ENCODE measurements at places on chromosomes 5 and 9.

DNA sequence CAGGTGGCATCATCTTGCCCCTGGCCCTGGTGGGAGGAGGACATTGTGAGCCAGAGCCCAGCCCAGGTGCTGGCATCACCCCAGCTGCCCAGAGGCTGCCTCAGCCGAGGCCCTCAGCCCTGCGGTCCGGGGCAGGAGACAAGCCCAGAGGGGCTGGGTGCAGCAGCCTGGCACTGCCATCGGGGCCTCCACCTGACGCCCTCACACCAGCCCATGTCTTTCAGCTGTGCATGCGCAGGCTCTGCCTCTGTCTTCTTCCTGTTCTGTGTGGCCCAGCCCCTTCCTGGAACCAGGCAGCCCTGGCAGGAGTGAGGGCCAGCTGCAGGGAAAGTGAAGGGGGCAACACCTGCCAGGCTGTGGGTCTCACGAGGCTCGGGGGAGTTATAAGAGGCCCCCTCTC is 4.8 kb upstream of the CEL start:
- no peak for DNase-seq

DNA sequence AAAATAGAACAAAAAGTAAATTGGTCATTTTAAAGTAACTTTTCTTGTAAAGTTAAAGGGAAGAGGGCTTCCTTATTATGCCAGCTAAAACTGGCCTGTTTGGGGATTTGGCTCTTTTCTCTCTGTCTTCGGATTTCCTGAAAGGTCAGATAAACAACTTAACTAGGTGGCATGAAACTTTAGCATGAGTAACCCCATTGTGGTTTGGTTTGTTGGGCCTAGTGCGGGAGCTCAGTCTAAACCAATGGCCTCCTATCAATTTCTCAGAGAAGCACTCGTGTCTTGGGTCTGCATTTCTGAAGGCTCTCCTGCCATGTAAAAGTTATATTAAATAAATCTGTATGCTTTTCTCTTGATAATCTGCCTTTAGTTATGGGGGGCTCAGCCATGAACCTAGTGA is 48.5 kb upstream of the ANKH start:
- no peak for DNase-seq

- DNase-seq: no peak
These were observed 4.8 kb upstream of the GFI1B start for GRCh38 chr9:132973713-132974112.

DNA sequence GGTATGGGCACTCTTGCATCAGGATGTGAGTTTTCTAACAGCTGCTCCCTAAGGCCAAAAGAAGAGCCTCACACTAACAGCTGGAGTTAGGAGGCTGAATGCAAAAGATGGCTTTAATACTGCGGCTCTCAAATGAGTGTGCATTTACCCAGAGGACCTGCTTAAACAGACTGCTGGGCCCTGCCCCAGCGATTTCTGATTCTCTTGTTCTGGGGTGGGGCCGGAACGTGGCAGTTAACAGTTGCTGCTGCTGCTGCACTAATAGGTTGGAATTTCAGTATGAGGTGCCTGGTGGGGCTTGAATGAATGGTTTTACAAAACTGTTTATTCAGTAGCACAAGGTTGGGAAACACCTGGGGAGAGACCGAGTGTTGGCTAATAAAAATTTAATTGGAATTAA is 26.1 kb downstream of the HMGCR start:
- peak; percentile 56 for DNase-seq

GRCh38 chr5:75054134-75054930 is 2.0 kb upstream of the GCNT4 start:
- DNase-seq: peak; percentile 35

DNA sequence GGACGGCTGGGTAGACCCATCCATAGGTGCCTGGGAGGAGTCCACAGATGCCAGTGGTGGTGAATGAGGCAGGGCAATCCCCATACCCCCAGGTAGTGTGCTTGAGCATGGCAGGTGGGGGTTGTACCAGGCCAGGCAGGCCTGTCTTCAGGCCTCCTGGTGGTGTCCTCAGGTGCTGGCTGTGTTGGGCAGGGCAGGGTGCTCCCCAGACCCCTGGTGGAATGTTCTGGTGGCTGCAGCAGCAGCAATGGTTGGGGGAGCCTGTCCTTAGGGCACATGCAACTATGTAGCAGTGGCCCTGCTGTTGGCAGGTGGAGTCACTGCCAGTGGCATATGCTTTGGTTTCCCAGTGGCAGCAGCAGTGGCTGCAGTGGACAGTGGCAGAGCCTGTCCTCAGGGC is 10.0 kb downstream of the ALG2 start:
- no peak for DNase-seq

DNA sequence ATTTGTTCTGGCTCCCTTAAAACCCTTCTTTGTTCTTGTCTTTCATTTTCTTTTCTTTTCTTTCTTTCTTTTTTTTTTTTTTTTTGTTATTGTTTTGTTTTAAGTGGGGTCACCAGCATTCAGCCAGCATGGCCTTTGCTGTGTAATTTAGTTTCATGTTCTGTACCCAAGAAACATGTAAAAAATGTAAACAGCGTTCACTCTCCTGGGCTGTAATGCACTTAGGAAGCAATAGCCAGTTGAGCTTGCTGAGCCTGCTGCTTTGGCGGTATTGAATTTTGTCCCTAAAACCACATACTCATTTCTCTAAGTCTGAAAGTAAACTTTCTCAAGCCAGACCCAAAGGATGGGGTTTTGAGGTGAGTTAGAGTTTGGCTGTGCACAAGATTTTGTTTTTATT is 158.6 kb downstream of the PAPPA start:
- DNase-seq: no peak

DNA sequence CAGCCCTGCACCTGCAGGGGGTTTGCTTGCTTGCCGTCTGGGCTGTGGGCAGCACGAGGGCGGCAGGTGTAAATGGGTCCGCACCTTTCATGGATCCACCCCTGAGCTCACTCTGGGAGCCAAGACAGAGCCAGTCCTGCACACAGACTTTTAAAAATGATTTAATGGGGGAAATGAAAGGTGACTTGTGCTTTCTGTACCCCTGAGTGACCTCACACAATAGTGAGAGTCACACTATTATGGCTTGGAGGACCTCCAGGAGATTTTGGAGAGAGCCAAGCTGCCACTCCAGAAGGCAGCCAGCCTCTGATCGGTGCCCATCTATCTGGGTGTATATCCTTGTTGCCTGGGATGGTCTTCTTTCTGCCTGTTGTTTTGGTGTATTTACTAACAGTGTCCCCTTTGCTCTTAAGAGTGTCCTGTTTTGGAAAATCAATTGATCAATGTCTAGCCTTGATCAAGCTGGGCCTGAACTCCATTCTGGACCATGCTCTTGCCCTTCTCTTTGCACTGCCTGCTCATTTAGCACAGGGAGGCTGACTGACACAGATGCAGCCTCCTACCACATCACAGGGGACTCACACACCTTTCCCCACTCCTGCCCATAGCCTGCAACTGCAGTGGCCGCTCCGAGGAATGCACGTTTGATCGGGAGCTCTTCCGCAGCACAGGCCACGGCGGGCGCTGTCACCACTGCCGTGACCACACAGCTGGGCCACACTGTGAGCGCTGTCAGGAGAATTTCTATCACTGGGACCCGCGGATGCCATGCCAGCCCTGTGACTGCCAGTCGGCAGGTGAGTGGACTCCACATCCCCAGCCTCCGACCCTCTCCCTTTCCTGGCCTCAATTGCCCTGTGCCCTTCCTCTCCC is 29.5 kb downstream of the LAMC3 start:
- DNase-seq: no peak

DNA sequence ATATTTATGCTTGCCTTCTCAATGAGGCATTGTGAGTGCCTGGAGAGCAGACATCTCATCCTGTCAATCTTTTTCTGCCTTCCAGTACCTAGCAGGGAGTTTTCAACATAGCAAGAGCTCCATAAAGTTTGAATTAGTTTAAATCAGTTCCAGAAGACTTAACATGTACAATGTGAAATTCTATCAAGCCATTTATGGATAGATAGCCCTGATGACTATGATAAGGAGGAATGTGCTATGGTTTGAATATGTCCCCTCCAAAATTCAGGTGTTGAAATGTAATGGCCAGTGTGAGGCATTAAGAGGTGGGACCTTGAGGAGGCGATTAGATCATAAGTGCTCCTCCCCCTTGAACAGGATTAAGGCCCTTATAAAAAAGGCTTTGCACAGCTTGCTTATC is 306.9 kb upstream of the SMARCA2 start:
- peak; percentile 56 for DNase-seq

DNA sequence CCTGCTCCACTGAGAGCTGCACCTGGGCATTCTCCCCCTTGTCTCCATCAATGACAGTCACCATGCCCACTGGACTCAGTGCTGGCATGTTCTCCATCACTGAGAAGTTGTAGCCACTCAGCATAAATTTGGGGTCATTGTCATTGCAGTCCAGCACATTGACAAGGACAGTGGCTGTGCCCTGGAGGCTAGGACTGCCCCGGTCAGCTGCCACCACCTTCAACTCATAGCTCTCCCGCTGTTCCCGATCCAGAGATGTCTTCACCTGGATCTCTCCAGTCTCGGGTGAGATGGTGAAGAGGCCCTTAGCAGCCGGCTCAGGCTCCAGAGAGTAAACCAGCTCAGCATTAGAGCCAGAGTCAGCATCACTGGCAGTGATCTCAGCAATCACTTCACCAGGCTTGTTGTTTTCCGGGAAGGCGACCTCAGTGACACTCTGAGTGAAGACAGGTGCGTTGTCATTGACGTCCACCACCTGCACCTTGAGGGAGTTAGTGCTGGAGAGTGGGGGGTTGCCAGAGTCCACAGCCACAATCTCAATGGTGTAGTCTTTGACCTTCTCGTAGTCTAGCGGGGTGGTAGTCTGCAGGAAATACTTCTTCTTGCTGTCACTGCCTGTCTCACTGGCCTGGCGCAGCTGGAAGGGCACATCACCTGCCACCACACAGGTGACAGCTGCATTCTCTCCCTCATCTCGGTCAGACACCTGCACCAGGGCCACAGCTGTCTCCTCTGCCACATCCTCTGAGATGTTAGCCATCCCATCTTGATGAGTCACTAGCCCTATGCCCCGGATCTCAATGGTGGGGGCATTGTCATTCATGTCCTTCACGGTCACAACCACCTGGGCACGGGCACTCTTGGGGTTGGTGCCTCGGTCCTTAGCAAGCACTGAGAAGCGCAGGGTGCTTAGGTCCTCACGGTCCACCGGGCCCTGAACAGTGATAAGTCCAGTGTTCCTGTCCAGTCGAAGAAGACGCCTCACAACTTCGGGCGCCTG is 13.5 kb downstream of the PCDH1 start:
- no peak for DNase-seq

DNA sequence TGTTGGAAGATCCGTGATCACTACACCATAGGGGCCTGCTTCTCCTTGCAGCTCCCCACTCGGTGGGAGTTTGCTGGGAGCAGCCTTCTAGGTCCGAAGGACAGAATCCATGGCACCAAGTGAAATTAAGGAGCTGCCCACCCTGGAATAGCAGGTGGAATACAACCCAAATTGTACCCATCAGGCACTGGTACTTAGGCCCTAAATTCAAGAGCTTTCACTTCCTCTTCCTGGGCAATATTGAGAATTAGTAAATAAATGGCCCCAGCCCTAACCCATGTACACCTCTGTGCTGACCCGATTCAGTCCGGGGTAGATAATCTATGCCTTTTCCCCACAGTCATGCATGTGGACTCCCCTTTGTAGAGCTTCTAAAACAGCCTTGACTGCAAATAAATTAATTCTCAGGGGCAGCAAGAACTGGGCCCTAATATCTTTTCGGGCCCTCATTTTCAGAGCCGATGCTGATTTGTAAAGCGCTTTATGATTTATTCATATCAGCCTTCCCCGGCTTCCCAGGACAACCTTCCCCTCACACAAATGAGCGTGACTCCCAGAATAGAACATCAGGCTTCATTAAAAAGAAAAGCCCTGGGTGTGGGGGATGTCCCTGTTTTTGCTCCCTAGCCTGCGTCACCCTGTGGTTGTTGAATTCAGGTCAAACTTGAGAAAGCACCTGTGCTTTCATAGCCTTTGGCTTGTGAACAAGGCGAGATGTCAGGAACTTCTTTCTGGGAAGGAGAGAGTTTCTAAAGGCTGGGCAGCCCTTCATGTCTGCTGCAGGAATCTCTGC is 126.1 kb upstream of the TBC1D2 start:
- no peak for DNase-seq

- no peak for DNase-seq
These were observed 216.3 kb downstream of the ESM1 start for GRCh38 chr5:54769072-54769471.

- DNase-seq: peak; percentile 99
These were observed 4.3 kb downstream of the RAI14 start for GRCh38 chr5:34660444-34660843.

DNA sequence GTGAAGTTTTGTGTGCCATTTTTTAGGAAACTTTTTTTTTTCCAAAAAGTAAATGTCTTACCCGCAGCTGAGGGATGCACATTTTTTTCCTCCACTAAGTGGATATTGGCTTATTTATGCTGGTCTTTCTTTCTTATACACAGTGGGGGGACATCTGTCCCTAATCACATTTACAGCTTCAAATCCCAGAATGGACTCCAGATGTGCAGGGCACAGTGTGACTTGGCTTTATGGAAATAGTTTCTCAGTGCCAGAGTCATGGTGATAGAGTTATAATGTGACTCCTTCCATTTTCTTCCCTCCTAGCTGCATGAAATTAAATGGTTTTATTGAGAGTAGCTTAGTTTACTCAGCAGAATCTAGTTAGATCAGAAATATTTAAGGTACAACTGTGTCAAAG is 66.5 kb downstream of the SV2C start:
- no peak for DNase-seq

- DNase-seq: no peak
These were observed 203.1 kb downstream of the ROR2 start for GRCh38 chr9:91746904-91747303.

GRCh38 chr9:18235181-18235908 is 238.6 kb upstream of the ADAMTSL1 start:
- DNase-seq: no peak

- DNase-seq: no peak
These were observed 60.8 kb downstream of the MTMR12 start for GRCh38 chr5:32251871-32252458.

GRCh38 chr9:94979904-94980507 is 253.5 kb downstream of the AOPEP start:
- DNase-seq: no peak

DNA sequence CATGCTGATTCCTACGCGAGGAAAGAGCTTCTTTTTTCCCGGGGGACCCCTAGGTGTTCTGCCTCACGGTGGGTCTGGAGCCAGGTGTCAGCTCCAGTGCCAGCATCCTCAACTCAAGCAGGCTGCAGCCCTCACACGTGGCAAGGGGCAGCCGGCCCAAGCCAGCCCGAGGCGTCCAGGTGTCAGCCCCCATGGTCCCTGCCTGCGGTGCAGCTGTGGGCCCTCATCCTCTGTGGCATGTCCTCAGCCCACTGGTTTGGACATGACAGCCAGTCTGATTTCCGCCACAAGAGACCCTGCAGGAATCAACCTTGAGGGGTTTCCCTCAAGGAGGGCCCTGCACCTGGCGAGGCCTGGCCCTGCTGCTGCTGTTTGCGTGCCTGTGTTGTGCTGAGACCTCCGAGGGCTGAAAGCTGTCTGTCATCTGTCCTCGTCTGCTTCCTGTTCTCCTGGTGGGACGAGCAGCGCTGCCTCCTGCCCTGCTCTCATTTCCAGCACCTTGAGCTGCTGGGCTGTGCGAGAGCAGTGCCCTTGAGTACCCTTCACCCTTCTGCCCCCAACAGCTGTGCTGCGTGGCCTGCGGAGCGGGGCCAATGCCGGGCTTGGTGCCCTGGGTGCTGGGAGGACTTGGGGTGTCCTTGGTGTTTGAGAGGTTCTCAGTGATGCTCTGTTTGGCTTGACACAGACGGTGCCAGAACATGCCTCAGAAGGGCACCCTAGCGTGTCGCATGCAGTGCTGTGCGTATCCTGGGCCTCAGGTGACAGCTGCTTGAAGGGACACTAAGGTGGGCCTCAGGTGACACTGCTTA is 137.6 kb downstream of the CACNA1B start:
- DNase-seq: no peak
